Stimulated activated CD4-positive, alpha-beta T cell treated with anti-CD3 and anti-CD28 coated beads, Interleukin-2, amount 100 ng/mL, for 4 hours (primary cell): ENCODE measurements at places on chromosomes 3 and 15.

DNA sequence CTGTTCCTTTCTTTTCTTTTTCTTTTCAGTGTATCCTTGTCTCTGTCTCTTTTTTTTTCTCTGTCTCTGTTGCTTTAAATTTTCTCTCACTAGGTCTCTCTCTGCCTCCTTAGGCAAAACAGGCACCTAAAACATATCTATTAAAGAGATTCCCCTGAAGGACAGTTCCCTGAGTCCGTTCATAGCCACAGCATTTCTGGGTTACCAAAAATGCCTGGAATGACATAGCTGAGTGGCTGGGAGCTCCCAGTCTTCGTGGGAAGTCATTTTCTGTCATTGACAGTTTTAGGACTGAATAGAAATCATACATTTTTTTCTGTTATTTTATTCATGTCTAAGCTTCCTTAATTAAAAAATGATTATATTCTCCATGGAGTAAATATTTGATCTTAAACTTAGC is 323.8 kb upstream of the AZI2 start:
- DNase-seq = no peak

DNA sequence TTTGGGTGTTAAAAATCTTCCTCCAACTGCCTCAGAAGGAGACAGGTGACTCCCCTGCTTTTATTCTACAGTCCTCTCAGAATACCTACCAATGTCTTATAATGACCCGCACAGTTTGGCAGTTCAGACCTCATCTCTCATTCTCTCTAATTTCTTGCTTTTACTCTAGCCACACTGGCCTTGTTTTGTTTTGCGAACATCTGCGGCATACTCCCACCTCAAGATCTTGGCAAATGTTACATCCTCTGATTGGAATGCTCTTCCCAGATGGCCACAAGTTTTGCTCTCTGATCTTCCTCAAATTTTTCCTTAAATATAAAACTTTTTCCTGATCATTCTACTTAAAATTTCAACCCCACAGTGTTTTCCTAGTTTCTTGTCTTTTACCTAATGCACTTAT is 94.1 kb downstream of the PLSCR2 start:
- DNase-seq = no peak

- no peak for DNase-seq
Measured at GRCh38 chr3:157148196-157148889, 11.6 kb downstream of the CCNL1 start.

GRCh38 chr15:77495838-77496596 is 75.3 kb downstream of the HMG20A start:
- DNase-seq = no peak

DNA sequence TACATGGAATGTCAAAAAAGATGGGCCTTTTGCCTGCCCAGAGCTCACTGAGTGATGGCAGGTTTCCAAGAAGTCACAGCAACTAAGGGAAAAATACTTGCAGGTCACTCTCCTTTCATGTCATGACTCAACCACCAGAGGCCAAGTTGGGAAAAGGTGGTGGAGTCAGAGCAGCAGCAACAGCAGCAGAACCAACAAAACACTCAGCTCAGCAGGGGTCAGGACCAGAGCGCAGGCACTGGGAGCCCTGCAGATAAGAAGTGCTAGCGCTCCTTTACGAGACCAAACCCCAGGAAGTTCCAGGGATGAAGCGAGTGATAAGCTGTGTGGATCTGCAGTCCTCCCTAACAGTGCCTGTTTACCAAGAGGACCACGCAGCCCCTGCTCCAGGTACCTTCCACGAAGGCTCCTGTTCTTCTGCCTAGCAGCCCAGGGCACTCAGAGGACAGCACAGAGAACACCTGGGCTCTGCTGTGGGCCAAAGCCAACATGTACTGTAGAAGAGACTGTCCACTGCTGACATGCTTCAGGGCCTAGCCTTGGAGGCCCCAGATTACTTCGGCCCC is 26.0 kb downstream of the POC1A start:
- DNase-seq = no peak

- no peak for DNase-seq
Measured at GRCh38 chr3:177703788-177704187, 506.5 kb upstream of the TBL1XR1 start.

DNA sequence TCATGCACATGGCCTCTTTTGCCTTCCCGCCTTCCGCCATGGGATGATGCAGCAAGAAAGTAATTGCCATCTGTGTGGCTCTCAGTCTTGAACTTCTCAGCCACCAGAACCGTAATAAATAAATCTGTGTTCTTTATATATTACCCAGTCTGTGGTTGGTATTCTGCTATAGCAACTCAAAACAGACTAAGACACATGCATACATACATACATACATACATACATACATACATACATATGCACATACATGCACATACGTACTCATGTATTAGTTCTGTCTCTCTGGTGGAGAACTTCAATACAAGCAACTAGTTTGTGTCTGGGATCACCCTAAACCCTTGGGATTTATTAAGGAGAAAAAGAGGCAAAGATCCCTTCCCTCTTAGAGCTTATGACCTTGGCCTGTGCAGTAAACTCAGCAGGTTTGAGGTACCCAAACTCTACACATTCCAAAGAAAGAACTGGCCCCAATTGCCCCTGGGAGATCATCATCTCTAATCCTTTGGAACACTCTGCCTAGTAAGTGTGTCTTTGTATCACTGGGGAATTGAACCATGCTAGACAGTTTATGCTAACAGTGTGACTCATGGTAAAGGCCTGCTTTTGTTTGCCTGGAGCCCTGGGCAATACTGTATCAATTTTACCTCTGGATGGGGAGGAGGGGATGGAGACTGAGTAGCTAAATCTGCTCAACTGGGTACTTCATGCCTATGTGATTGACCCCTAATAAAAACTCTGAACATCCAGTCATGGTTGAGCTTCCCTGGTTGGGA is 115.6 kb upstream of the LMCD1 start:
- DNase-seq = no peak

- no peak for DNase-seq
Measured at GRCh38 chr15:35728219-35728940, 182.4 kb upstream of the DPH6 start.

DNA sequence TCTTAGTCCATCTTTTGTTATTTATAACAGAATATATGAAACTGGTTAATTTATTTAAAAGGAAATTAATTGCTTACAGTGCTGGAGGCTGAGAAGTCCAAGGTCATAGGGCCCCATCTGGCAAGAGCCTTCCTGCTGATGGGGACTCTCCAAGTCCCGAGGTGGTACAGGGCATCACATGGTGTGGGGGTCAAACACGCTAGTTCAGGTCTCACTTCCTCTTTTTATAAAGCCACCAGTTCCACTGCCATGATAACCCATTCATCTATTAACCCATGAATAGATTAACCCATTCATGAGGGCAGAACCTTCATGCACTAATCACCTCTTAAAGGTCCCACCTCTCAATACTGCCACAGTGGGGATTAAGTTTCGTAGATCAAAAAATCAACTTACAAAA is 659.3 kb downstream of the NAALADL2 start:
- DNase-seq = no peak
